ENCODE measurements at places on chromosomes 5 and 9. TPM values are rescaled to one million over a fixed set of nuclear protein-coding genes. Genes with fewer than 3 reads are reported as not detected.

GRCh38 chr5:9059920-9060691, 485.8 kb downstream of the SEMA5A start:
- H3K36me3 ChIP-seq = no peaks in the 10 kb centered on the region
- no peaks in the 10 kb centered on the region for H3K4me1 ChIP-seq
- no peak overlapping the region for H3K27ac ChIP-seq
- DNase-seq = no peak

GRCh38 chr9:98479967-98480847, 224.8 kb upstream of the TBC1D2 start:
- no peak for DNase-seq
- H3K27me3 ChIP-seq = peaks cover 48% of the 10 kb centered on the region
- H3K27ac ChIP-seq = no peak overlapping the region
- H3K4me3 ChIP-seq = no peak overlapping the region
- no peaks in the 10 kb centered on the region for H3K4me1 ChIP-seq
- H3K36me3 ChIP-seq = no peaks in the 10 kb centered on the region

- H3K4me1 ChIP-seq = no peaks in the 10 kb centered on the region
- no peak overlapping the region for H3K27ac ChIP-seq
- no peak overlapping the region for H3K4me3 ChIP-seq
- DNase-seq = no peak
- H3K36me3 ChIP-seq = peaks cover 12% of the 10 kb centered on the region
- H3K27me3 ChIP-seq = no peaks in the 10 kb centered on the region
These were observed 58.0 kb downstream of the SHOC1 start for GRCh38 chr9:111736714-111737113.

- no peak overlapping the region for H3K27ac ChIP-seq
- peaks cover 23% of the 10 kb centered on the region for H3K36me3 ChIP-seq
- H3K4me3 ChIP-seq = no peak overlapping the region
These were observed 62.8 kb downstream of the SHOC1 start for GRCh38 chr9:111731928-111732327.

DNA sequence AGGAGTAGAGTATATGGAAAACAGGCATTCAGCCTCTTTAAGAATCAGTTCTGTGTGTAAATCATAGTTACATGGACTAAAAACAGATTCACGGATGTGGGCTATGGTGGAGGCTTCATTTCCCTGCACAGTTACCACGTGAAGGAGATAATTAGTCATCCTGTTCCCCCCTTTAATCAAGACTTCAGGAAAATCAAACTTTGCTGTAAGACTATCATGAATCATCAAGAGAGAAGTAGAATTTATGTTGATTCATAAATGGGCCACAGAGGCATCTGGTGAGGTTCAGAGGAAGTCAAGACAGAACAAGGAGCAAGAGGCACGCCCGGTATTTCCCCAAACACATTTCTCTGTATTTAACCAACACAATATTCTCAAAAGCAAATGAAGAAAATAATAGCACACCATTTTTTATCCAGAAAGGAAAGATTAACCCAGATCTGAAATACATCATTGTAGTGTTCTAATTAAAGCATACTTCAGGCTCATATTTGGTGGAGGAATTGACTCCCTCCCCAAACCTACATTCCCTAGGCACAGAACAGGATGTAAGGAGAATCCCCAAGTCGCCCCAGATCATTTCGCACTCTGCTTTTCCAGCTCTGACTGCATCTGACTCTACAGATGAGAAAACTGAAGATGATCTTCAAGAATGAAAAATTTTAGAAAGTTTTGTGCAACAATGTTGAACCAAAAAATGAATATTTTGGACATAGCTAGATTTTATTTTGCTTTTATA, 175.8 kb upstream of the GAS1 start:
- DNase-seq = no peak
- H3K27ac ChIP-seq = no peak overlapping the region
- no peaks in the 10 kb centered on the region for H3K27me3 ChIP-seq
- peaks cover 5% of the 10 kb centered on the region for H3K4me1 ChIP-seq
- H3K4me3 ChIP-seq = no peak overlapping the region
- H3K36me3 ChIP-seq = no peaks in the 10 kb centered on the region

GRCh38 chr5:65893749-65894430, 32.5 kb upstream of the ERBIN start:
- H3K36me3 ChIP-seq = no peaks in the 10 kb centered on the region
- H3K27me3 ChIP-seq = peaks cover 3% of the 10 kb centered on the region
- H3K4me3 ChIP-seq = no peak overlapping the region
- H3K4me1 ChIP-seq = no peaks in the 10 kb centered on the region
- DNase-seq = no peak

DNA sequence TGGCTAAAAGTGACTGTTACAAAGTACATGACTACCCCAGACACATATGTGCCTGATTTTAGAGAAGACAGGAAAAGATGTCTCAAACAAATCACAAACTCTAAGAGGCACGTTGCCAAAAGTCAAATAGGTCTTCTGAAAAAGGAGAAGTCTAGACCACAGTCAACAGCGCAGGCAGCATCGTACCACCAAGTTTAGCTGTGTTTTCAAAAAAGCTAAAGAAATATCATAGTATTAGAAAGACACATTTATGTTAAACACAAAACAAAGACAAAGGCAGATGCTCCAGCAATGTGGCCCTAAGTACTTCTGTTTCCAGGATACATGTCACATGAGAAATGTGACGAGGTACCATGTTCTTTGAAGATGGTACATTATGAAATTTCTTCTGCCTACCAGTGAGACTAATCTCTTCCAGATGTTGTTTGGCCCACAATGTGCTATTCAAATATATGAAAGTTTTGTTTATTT, 43.5 kb downstream of the LPAR1 start:
- no peak overlapping the region for H3K27ac ChIP-seq
- no peak for DNase-seq
- no peaks in the 10 kb centered on the region for H3K4me1 ChIP-seq
- H3K36me3 ChIP-seq = no peaks in the 10 kb centered on the region

GRCh38 chr9:27836661-27837401, 263.6 kb upstream of the C9orf72 start:
- no peak for DNase-seq
- no peak overlapping the region for H3K4me3 ChIP-seq
- no peaks in the 10 kb centered on the region for H3K4me1 ChIP-seq

- DNase-seq = no peak
- H3K27me3 ChIP-seq = peaks cover 46% of the 10 kb centered on the region
- H3K27ac ChIP-seq = no peak overlapping the region
- H3K4me1 ChIP-seq = no peaks in the 10 kb centered on the region
These were observed 136.6 kb downstream of the SEC61B start for GRCh38 chr9:99358668-99359067.

DNA sequence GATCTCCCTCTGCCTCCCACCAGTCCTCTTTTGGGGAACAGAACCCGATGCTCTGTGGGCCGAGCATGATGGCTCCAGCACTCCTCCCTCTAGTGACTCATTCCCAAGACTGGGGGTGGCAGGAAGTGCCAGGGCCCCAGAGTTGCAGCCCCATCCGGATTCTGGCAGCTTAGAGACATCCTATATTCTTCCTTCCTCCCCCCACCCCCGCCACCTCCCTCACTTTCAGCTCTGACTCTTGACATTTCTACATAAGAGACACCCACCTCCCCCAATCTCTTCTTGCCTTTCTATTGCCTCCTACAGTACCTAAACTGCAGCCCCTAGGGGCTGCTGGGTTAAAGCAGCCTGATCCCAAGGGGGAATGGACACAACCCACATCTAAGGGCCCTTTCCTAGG, 47.1 kb upstream of the MATR3 start:
- peaks cover 23% of the 10 kb centered on the region for H3K4me1 ChIP-seq
- no peak overlapping the region for H3K4me3 ChIP-seq
- peaks cover 7% of the 10 kb centered on the region for H3K27me3 ChIP-seq
- no peaks in the 10 kb centered on the region for H3K36me3 ChIP-seq
- H3K27ac ChIP-seq = peak overlapping the region; percentile 68
- peak; percentile 75 for DNase-seq

Gene NTRK2
- total RNA-seq = 2.9 TPM

Gene ZNF366
- total RNA-seq = not detected

Gene NIPAL4
- 0.37 TPM for total RNA-seq

Gene ZNF879
- total RNA-seq = 3.8 TPM

Gene SLC38A9
- 21.9 TPM for total RNA-seq

Gene SPINK9
- total RNA-seq = not detected
